A549 treated with CpdA at 1 μM for 4 hours (cell line): ENCODE measurements at places on chromosomes 1 and 21. TPM values are rescaled to one million over a fixed set of nuclear protein-coding genes. Genes with fewer than 3 reads are reported as not detected.

MMP23B gene
- 0.62 to 1.1 TPM (median 1.0 TPM) in 4 of 5 replicates, not detected in the other for total RNA-seq

OR2M3 gene
- total RNA-seq: not detected in 5 replicates

FCRL2 gene
- total RNA-seq: not detected in 5 replicates

NBPF3 gene
- total RNA-seq: 4.9 to 8.3 TPM (median 6.2 TPM) in 5 replicates

AHCTF1 gene
- total RNA-seq: 21.1 to 37.7 TPM (median 28.0 TPM) in 5 replicates

AMY1B gene
- not detected in 5 replicates for total RNA-seq

AVPR1B gene
- not detected in 5 replicates for total RNA-seq

ZP4 gene
- total RNA-seq: 0.07 TPM in 1 of 5 replicates, not detected in the others

PODN gene
- total RNA-seq: 0.02 TPM in 1 of 5 replicates, not detected in the others

OR2L2 gene
- total RNA-seq: 0.01 TPM in 1 of 5 replicates, not detected in the others

NPL gene
- 0.59 to 1.0 TPM (median 0.81 TPM) in 5 replicates for total RNA-seq

RGS8 gene
- total RNA-seq: not detected in 5 replicates

CNKSR1 gene
- total RNA-seq: 0.21 to 0.45 TPM (median 0.35 TPM) in 4 of 5 replicates, not detected in the other

FMO5 gene
- total RNA-seq: 0.16 to 0.68 TPM (median 0.39 TPM) in 5 replicates

RNU1-4 gene
- not detected in 5 replicates for total RNA-seq

RHCE gene
- 0.02 to 0.12 TPM in 2 of 5 replicates, not detected in the others for total RNA-seq

SERPINC1 gene
- total RNA-seq: 0.13 to 0.15 TPM (median 0.14 TPM) in 3 of 5 replicates, not detected in the others

PTGFR gene
- 0.02 TPM in 1 of 5 replicates, not detected in the others for total RNA-seq

SEMA6C gene
- total RNA-seq: 1.0 to 3.0 TPM (median 1.9 TPM) in 5 replicates

DIO1 gene
- not detected in 5 replicates for total RNA-seq

SPRR1B gene
- not detected in 5 replicates for total RNA-seq

ESRRG gene
- total RNA-seq: not detected in 5 replicates

LRP8 gene
- 37.8 to 49.7 TPM (median 46.0 TPM) in 5 replicates for total RNA-seq

AGT gene
- 0.06 to 0.20 TPM (median 0.08 TPM) in 5 replicates for total RNA-seq

ADORA3 gene
- total RNA-seq: not detected in 5 replicates

GJA8 gene
- total RNA-seq: not detected in 5 replicates

EXO1 gene
- 21.8 to 35.1 TPM (median 24.8 TPM) in 5 replicates for total RNA-seq

IL24 gene
- total RNA-seq: 0.24 to 0.57 TPM (median 0.40 TPM) in 4 of 5 replicates, not detected in the other

CDA gene
- total RNA-seq: 32.1 to 47.4 TPM (median 36.1 TPM) in 5 replicates

LIN28A gene
- not detected in 5 replicates for total RNA-seq

PROX1 gene
- 0.02 to 0.17 TPM (median 0.09 TPM) in 4 of 5 replicates, not detected in the other for total RNA-seq

DAP3 gene
- total RNA-seq: 116 to 145 TPM (median 121 TPM) in 5 replicates

DIRAS3 gene
- total RNA-seq: 0.91 to 1.5 TPM (median 1.2 TPM) in 5 replicates

PRR9 gene
- not detected in 5 replicates for total RNA-seq
